Aorta (tissue), 5 donors: ENCODE measurements at places on chromosomes 1 and 21. TPM values are rescaled to one million over a fixed set of nuclear protein-coding genes. Genes with fewer than 3 reads are reported as not detected.

DNA sequence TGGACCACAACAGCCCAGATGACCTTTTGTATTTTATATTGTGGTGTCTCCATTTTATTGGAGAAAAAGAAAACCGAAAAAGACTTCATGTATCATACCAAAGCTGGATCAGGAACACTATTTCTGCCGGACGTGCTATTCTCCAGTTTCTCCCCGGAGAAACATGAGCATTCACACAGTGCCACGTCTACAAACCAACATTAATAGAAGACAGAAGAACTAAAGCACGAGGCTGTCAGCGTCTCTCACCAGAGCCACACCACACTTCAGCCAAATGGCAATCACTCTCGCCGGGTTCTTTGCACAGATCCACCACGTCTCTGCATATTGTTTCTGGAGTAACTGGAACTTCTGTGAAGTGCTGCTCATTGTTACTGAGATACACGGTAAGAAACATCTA lies 24.8 kb downstream of the TP53BP2 start:
- DNase-seq = no peak

- DNase-seq = no peak
Observed at GRCh38 chr1:204769997-204770396, 84.5 kb upstream of the LRRN2 start.

- DNase-seq = no peak
Observed at GRCh38 chr1:157087030-157087429, 12.6 kb downstream of the ETV3L start.

DNA sequence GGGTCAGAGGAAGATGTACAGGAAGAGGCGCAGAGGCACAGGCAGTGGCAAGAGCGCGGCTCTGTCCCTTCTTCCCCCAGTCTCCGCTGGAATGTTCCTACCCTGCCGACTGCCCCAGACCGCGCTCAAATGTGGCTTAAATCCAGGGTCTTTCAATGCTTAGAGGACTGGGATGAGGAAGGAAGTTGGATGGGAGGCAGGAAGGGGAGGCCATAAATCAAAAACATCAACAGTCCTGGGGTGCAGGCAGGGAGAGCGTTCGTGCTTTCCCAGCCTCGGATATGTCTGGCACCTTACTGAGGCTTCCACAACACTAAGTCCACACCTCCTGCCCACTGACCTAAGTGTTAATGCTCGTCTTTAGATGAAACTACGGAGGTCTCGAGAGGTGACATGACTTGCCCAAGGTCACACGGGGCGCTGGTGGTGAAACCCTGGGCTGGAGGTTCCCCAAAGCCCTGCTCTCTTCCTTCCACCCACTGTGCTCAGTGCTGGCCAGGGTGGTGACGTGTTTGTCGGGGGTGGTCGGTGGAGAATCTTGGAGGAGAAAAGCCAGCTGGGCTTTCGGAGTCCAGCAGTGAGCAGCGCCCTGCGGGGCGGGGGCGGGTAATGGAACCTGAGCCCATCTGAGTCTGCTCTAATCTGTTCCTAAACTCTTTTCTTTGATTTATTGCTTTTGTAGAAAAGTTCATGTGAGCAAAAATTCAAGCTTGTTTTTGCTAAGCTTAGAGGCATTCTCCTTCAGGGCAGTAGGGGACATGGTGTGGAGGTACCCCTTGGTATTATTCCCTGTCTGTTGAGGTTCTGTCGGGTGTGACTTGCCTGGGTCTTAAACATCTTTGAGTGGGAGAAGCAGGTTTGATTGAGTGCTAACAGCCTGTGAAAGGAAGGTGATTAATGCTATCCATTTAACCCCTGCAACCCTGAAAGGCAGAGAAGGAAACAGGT lies 708 bp downstream of the CDA start:
- DNase-seq = peak; percentile 84

- DNase-seq = no peak
Observed at GRCh38 chr1:235703506-235703905, 53.9 kb upstream of the GNG4 start.

DNA sequence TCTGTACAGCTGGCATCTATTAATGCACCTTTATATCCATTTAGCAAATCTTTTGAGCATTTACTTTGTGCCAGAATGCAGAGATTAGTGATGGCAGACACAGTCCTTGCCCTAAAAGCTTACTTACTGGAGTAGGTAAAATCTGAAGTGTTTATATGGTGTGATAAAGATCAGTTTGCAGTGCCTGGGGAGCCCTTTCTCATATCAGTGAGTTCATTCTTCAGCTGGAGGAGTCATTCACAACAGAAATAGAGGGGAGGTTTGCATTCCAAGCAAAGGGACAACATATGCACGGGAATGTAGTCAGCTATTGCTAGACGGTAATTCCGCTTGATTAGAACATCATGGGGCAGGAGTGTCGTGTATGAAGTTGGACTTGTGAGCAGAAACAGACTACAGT lies 8.4 kb downstream of the SLC35F3 start:
- DNase-seq = no peak

DNA sequence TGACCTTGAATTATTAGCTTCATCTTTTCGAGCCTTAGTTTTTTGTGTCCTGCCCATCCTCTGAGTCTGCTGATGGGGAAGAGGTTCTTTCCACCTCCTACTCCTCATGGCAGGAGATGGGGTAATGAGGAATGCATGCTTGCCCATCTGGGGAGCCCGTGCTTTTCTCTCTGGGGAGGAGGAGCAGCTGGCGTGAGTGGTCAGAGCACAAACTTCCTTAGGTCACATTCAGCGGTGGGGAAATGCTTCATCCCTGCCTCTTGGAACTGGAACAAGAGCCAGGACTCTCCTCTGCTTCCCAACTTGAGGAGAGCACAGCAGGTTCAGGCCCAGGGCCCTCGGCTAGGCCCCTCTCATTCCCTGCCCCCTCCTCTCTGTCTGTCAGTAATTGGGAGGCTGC lies 155.0 kb downstream of the PCNX2 start:
- DNase-seq = no peak

DNA sequence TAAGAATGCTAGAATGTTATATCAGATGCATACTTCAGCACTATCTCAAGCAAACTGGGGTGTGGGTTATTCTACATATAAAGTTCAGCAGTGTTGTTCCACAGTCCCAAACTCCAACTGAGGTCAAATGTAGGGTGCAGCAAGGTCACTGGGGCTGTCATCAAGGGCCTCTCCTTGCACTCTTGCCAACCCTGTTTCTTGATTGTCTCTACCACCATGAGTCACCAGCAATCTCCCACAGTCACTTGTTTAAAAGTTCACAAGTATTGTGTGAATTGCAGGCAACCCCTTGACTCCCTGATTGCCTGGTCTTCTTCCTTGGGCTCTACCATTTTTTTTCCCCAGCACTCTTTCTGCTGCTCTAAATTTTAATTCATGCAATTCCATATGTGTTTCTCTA lies 10.6 kb downstream of the METTL18 start:
- DNase-seq = no peak

GRCh38 chr1:70820396-70820795 lies 227.2 kb downstream of the PTGER3 start:
- DNase-seq = no peak

GRCh38 chr1:40652979-40653378 lies 12.5 kb downstream of the RIMS3 start:
- DNase-seq = no peak

- no peak for DNase-seq
Observed at GRCh38 chr1:224486801-224487583, 52.4 kb upstream of the WDR26 start.

GRCh38 chr21:32056791-32057190 lies 184.0 kb downstream of the HUNK start:
- no peak for DNase-seq

DNA sequence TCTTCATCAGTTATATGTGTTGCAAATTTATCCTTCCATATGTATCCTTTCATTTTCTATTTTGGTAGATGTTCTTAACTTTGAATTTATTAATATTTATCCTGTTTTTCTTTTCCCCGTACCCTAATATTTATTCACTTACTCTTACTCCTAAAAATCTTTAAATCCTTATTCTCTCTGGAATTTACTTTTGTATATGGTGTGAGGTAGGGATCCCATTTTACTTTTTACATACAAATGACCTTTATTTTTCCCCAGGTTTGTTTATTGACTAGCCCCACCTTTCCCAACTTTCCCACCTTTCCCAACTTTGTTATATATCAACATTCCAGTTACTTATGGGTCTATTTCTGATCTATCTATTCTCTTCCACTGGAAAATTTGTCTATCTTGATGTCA lies 21.7 kb upstream of the ADAR start:
- DNase-seq = no peak

GRCh38 chr1:100397681-100398080 lies 45.4 kb downstream of the CDC14A start:
- no peak for DNase-seq

DNA sequence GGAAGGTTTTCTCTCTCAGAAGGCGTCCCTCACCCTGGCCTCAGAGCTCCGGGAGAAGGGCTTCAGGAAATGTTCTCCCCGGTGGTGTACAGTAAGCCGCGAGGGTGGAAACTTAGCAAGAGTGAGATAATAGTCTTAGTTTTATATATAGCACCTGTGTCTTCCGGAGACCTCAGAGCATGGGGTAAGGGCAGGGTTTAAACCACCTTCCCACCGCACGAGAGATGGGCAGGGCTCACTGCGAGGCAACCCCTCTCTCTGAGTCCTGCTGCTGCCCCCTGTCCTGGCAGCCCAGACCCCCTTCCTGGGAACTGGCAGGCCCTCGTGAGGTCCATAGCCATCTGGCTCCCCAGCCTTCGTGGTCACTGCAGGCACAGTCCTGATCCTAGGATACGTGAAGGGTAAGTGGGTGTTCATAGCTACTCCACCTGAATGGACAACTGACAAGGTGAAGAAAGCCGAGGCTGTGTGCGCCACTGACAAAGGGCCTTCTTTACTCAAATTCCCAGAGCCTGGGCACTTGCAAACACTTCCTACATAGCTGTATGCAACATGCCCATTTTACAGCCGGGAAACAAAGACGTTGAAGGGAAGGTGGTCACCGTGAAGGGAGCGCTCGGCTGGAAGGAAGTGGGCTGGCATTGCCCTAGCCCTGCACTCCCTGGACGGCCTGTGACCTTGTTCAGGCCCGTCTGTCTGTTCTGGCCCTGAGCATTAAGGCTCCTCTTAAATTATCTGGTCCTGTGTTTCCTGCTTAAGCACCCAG lies 26.9 kb downstream of the ITPKB start:
- no peak for DNase-seq

DNA sequence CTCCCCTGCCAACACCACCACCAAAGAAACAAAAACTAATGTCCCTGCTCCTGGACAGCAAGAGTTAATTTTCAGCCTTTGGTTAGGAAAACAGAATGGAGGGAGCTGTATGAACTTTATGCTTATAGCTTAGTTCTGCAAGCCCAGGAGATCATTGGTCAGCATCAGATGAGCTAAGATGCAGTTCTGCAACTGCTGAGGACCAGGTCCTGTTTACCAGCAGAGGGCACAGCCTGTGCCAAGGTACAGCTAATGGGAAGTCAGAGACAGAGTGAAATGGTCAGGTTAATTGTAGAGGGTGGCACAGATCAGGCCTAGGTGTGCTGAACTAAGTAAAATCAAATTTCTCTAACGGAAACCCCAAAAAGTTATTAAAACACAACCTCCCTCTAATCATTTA lies 161.3 kb downstream of the ROR1 start:
- DNase-seq = no peak

- peak; percentile 87 for DNase-seq
Observed at GRCh38 chr1:25875856-25876692, 566 bp upstream of the PAQR7 start.

GRCh38 chr1:182713492-182713891 lies 29.1 kb upstream of the RGS8 start:
- DNase-seq = no peak

DNA sequence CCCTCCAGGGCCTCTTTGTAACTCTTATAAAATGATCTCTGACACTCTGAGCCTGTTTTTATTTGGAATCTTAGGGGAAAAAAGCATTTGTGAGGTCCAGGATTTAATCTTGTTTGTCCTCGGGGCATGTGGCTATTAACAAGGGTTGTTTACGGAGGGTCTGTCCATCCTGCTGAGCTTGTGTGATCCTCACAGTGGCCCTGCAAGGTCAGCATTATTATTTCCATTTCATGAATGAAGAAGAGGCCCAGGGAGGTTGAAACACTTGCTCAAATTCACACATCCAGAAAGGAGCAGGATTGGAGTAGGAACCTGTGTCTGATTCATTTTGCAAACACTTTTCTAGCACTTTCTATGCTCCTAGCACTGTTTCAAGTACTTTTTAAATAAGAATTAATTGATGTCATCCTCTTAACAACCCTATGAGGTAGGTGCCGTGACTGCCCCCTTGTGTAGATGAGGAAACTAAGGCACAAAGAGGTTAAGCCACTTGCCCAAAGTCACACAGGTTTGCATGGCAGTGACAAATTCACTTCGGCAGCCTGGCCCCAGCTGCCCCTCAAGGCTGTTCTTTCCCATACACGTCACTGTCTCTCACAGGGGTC lies 178.9 kb downstream of the MIS18A start:
- no peak for DNase-seq

DNA sequence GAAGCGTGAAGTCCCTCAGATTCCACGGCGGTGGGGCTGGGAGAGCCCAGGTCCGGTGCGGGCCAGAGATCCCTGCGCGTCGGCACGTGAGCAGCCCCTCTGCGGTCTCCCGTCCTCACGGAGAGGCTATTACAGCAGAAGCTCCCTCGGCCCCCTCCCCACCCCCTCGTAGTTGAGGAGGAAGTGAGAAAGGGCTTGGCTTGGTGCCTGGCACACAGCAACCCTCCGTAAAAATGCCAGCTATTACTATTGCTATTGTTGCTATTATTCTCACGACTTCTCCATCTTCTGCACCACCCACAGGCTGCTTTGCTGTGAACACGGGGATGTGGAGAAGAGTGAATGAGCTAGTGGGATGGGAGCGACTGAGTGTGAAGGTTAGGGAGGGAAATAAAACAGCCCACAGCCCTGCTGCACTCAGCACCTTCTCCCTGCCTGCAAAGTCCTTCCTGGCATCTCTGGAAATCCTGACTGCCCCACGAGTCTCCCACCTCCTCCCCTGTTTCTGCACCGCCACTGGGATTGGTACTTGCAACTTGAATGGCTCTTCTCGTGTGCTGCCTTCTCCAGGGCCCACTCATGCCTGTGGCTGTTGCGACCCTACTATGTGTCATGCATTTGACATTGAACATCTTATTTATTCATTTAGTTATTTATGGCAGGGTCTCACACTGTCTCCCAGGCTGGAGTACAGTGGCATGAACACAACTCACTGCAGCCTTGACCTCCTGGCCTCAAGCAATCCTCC lies 26.6 kb downstream of the ZBTB18 start:
- no peak for DNase-seq

C1orf210 gene
- not detected for polyA plus RNA-seq

RRP1B gene
- polyA plus RNA-seq = 5.9 TPM

JUN gene
- polyA plus RNA-seq = 114 TPM

OR2T6 gene
- not detected for polyA plus RNA-seq

CSMD2 gene
- 0.25 TPM for polyA plus RNA-seq

TTC34 gene
- 0.95 TPM for polyA plus RNA-seq

GUCA2B gene
- polyA plus RNA-seq = 78.5 TPM

CBS gene
- polyA plus RNA-seq = 38.1 TPM

NUDT17 gene
- polyA plus RNA-seq = 4.1 TPM

GSTM1 gene
- polyA plus RNA-seq = 54.4 TPM
